ENCODE measurements at places on chromosomes 5 and 9. TPM values are rescaled to one million over a fixed set of nuclear protein-coding genes. Genes with fewer than 3 reads are reported as not detected.

DNA sequence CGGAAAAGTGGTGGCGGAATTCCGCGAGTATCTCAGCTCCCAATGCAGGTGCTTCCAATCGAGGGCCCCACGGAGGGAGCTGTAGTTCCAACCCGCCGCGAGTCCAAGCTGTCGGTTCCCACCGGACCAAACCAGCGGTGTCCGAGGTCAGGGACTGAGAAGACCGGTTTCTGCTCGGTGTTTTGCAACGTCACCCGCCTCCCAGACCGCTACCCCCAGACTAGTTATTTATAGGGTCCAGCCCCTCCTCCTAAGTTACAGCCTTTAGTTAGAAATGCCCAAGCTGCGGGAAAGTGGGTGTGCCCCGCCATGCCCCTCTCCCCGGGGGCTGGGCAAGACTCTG lies 677 bp upstream of the MYORG start:
- no peak for DNase-seq

Gene PAIP1
- total RNA-seq: 117 TPM

DNA sequence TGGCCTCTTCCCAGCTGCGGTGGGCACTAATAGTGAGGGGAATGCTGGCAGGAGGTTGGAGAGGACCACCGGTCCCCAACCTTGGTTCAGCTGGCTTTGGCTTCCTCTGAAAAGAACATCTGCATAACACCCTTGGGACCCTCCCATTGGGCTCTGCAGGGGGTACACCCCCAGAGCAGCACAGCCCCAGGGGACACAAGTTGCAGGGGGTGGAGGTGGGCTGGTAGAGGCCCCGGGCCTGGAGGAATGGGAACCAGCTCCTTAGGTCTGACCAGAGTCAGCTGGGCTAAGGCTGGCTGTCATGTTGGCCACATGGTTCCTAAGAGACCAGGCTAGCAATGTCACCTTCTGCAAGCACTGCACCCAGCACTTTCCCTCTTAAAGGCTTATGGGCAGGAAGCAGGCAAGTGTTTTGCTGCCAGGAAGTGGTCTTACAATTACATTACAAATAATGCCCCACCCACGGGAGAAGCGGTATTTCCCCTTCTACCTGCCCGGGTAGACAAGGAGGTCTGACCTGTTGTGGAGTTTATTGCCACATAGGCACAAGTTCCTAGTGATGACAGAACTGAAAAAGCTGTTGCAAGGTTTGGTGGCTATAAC lies 18.1 kb downstream of the GCNT4 start:
- no peak for DNase-seq

Gene CDC25C
- 38.7 TPM for total RNA-seq
